ENCODE measurements at places on chromosomes 5 and 9.
A peak's percentile ranks its signal among the peaks of the same experiment; 100 is the strongest.

GRCh38 chr9:70222354-70222753 lies 36.4 kb upstream of the SMC5 start:
- DNase-seq: no peak

- no peak for DNase-seq
Observed at GRCh38 chr9:127803507-127804352, 1.0 kb downstream of the FPGS start.

GRCh38 chr5:140925806-140926442 lies at the start of gene PCDHAC1:
PCDHAC1 (plus strand) TSS chr5:140926299; CDS start chr5:140926893, 594 bp downstream.
- DNase-seq: peak; percentile 49

GRCh38 chr5:43042626-43043399 lies 2.7 kb upstream of the ANXA2R start:
- DNase-seq: peak; percentile 85

- DNase-seq: no peak
Observed at GRCh38 chr5:175750511-175750931, 92.7 kb downstream of the HRH2 start.

GRCh38 chr5:37755581-37755980 lies 84.3 kb downstream of the GDNF start:
- DNase-seq: no peak

GRCh38 chr5:93193431-93194347 lies 387.3 kb downstream of the NR2F1-AS1 start:
- no peak for DNase-seq

- no peak for DNase-seq
Observed at GRCh38 chr9:114434878-114435311, 47.1 kb upstream of the AKNA start.

DNA sequence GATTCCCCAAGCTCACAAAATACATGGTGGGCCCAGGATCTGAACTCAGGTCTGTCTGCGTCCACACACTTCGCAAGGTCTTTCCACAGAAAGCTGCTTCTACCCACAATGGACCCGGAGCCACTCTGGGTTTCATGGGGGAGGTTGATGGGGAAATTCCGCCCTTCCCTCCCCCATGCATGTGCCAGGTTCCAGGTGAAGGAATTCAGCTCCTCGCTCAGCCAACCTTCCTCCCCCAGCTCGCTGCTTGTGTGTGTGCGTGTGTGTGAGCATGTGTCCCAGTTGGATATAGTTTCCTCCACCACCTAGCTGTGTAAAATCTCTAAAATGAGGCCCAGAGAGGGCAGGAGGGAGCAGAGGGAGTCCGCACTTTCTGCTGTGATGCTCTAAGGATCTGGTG lies 1.0 kb downstream of the PTGS1 start:
- no peak for DNase-seq

- DNase-seq: no peak
Observed at GRCh38 chr5:158951436-158952247, 148.1 kb downstream of the EBF1 start.

DNA sequence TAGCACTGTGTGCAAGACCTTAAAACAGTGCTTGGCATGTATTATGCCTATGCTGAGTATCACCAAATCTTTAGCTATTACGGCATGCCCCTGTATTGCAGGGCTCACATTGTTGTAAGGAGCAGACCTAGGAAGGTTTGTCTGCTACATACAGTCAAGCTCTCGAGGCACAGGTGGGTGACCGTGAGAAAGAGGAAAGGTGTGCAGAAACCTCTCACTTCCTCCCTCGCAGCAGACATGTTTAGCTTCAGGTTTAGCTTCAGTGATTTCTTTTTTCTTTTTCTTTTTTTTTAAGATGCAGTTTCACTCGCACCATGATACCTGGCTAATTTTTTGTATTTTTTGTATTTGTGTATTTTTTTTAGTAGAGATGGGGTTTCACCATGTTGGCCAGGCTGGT lies 275.8 kb upstream of the RIOK2 start:
- no peak for DNase-seq

GRCh38 chr9:14212077-14212476 lies 101.9 kb downstream of the NFIB start:
- DNase-seq: no peak

GRCh38 chr5:138503487-138504270 lies 38.4 kb downstream of the EGR1 start:
- peak; percentile 21 for DNase-seq

- no peak for DNase-seq
Observed at GRCh38 chr5:58717303-58718007, 134.6 kb downstream of the RAB3C start.

GRCh38 chr5:14177634-14178033 lies 34.5 kb downstream of the TRIO start:
- DNase-seq: no peak

DNA sequence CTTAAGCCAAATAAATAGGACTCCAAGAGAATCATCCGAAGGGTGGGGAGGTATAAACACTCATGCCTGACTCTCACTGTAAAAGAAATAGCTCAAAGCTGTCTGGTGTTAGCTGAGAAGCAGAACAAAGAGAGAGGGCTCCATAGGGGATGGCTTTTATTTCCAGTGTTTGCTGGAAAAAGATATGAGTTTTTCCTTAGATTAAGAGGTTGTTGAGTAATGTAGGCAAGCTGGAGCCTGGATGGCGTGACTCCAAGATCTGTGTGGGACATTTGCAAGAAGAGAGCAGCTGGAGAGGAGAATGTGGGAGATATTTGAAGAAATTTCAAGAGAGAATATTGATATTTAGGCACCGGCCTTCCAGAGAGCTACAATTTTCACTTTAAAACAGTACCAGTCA lies 793.7 kb upstream of the RGMB start:
- DNase-seq: no peak

- DNase-seq: peak; percentile 6
Observed at GRCh38 chr9:108811944-108812343, 43.8 kb downstream of the ACTL7B start.

DNA sequence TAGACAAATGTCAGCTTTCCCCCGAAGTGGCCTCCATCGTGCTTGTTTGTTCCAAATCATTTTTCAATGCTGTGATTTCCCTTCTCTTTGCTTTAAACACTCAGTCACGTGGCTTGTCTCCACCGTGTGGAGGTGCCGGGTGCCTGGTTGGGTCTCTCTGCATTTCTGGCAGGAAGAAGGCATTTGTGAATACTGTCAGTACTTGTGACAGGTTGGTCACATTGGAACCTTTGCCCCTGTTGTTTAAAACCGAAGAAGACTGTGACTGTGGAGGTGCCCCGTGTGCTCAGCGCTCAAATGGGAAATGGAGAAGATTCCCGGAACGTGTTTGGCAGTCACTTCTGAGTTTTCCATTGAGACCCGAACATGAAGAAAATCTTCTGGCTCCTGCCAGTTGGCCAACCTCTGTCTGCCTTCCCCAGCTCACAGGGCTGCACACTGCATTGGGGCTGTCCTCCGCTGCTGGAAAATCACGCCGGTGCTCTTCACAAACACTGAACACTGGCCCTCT lies 74.6 kb downstream of the LMNB1 start:
- no peak for DNase-seq

GRCh38 chr9:92342825-92343488 lies 17.2 kb downstream of the CENPP start:
- DNase-seq: no peak
